ENCODE measurements at places on chromosomes 4 and X.

DNA sequence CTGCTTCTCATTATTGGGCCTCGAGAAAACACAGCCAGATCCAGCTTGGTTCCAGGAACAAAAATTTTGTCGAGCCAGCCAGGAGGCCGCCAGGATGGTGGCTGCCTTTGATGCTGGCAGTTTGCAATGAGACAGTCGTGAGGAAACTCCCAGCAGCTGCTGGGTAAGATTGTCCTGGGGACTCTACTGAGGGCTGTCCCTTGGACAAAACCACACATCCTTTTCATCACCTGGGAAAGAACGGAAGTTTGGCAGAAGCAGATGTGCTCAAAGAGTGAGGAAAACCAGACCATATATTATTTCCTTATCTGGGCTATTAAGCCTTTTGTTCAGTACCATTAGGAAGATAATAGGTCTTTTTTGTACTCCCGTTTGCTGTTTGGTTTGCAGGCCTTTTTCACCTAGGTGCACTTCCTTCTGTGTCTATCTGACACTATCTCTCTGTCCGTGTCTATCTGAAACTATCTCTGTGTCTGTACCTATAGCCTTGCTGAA lies 13.4 kb upstream of the PAPSS1 start:
- DNase-seq, result no peak

- no peak for DNase-seq
These were observed 118.8 kb downstream of the SMIM20 start for GRCh38 chr4:26032630-26033317.

DNA sequence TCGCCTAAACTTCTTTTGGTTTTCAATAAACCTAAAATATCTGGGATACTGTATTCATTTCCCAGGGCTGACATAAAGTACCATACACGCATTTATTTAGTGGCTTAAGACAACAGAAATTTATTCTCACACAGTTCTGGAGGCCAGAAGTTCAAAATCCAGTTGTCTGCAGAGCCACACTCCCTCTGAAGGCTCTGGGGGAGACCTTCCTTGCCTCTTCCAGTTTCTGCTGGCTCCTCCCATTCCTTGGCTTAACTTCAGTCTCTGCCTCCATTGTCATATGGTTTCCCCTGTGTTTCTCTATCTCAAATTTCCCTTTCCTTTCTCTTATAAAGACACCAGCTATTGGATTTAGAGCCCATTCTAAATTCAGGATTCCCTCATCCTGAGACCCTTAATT lies 44.4 kb downstream of the NR3C2 start:
- DNase-seq, result no peak

- no peak for DNase-seq
These were observed 36.2 kb upstream of the ARHGEF6 start for GRCh38 chrX:136816975-136817374.

- DNase-seq, result no peak
These were observed 118.9 kb upstream of the FSTL5 start for GRCh38 chr4:162282684-162283083.

DNA sequence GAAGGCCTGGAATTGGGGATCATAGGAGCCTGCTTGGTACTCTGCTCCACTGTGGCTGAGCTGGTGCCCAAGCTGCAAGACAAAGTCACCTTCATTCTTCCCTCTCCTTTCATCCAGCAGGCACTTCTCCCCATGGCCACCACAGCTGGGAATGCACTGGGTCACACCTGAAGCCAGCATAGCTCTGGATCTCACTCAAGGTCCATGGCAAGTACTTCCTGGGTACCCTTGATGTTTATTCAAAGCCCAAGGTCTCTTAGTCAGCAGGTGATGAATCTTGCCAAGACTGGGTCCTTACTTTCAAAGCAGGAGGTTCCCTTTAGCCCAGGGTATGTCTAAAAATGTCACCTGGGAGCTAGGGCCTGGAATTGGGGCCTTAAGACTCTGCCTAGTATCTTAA lies 4.9 kb upstream of the SLC4A4 start:
- DNase-seq, result no peak

DNA sequence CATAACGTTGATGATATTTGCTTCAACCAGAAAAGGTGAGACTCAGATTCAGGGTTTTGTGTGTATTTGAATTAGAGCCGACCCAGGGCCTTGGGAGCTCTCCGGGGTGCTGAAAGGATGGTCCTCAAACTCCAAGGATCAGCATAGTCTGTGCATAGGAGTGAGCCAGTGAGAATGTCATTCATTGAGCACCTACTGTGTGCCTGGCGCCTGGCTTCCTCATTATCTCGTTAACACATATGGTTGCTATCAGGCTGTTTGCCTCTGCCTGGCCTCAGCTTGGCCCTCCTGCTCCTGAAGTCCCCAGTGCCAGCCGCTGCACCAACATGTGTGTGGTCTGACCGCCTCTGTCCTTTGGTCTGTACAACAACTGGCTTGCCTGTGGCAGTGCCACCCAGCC lies 25.1 kb upstream of the JAKMIP1 start:
- DNase-seq, result peak; percentile 72

- no peak for DNase-seq
These were observed 20.9 kb downstream of the APOOL start for GRCh38 chrX:85024562-85024961.

DNA sequence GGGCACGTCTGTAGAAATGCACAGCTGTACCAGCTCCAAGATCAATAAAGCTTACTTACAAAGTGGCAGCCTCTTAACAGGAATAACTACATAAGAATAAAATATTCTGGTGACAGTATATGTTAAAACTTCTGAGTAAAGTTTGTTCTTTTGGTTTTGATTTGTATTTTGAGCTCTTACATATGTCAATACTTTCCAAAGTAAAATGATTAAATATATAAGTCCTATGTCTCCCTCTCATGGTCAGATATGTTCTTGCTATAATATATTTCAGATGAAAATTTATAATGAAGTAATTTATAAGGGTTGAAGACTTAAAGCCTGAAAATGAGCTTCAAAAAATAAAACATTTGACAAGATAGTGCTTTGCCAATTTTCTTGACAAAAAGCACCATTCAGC lies 254.4 kb downstream of the NPFFR2 start:
- no peak for DNase-seq

- DNase-seq, result no peak
These were observed 53.5 kb downstream of the SPANXA2 start for GRCh38 chrX:141642979-141643378.

DNA sequence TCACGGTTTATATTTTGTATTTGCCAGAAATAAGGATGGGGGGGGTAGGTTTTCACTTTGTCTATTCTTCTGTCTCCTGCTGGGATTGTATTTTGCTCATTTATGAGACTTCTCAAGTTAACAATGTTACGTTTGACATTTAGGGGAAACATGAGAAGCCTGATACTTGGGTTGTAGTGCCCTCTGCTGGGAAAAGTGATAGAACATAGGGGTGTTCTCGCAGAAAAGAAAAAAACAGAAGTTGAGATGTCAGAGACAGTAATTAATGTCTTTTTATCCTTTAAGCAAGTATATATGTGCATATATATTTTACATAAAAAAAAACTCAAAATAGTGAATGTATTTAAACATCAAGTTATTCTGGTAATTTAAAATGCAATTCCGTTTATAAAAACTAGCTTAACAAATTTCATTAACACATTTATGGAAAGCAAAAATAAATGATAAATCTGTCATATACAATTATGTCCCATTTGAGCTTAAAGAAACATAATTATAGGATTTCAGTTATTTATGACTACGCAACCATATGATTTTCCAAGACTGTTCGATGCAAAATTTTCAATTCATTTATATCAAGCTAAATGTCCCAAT lies 46.0 kb upstream of the TMPRSS11F start:
- DNase-seq, result no peak

GRCh38 chr4:21002286-21002685 lies 302.0 kb downstream of the PACRGL start:
- no peak for DNase-seq

GRCh38 chr4:54155936-54156335 lies 56.0 kb downstream of the GSX2 start:
- no peak for DNase-seq

- DNase-seq, result no peak
These were observed 40.8 kb upstream of the GRPEL1 start for GRCh38 chr4:7108660-7109059.

GRCh38 chrX:23398570-23398969 lies 63.9 kb downstream of the PTCHD1 start:
- DNase-seq, result no peak
